ENCODE measurements at places on chromosomes 12 and 14.

DNA sequence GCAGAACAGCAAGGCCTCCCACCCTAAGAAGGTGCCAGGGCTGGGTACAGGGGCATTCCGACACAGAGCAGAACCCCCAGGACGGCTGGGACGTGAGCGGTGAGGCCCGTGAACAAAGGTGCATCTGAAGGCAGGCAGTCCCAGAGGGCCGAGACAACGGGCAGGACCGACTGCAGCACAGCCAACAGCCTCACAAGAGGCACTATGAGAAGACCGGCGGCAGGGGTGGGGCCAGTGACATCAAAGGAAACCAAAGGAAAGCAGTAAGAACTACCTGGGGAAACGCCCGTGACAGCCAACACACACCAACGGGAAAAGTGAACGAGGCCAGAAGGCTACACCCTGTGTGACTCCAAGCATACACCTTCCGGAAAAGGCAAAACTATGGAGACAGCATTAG is 9.1 kb downstream of the BTBD6 start:
- DNase-seq: no peak

DNA sequence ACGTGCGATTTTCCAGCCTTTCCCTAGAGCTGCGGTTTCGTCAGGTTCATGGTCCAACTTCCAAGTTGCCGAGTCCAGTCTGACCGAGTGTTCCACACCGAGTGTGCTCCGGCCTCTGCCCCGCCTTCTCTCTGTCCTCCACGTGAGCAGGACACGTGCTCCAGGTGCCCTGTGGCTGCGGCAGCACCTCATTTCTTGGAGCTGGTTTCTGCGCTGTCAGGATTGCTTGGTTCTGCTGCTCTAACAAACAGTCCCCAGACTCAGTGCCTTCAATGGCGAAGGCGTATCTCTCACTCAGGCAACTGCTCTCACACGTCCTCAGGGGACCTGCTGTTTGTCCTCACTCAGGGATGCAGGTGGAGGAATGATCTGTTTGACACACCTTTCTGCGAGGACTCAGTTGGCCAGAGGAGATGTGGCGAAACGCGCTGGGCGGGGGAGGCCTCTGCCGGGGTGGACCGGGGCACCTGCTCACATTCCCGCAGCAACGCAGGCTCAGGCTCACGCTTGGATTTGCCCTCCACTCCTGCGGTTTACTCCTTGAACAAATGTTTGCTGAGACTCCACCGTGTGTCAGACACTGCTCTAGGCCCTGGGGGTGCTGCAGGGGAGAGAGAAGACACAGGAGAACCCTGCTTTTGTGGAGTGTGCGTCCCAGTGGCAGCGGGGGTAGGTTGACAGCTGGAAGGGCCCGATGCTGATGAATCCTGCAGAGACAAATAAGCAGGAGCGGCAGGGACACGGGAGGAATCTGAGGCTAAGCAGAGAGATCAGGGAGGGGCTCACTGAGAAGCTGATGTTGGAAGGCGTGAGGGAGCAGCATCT is 63.4 kb upstream of the FBRSL1 start:
- no peak for DNase-seq

DNA sequence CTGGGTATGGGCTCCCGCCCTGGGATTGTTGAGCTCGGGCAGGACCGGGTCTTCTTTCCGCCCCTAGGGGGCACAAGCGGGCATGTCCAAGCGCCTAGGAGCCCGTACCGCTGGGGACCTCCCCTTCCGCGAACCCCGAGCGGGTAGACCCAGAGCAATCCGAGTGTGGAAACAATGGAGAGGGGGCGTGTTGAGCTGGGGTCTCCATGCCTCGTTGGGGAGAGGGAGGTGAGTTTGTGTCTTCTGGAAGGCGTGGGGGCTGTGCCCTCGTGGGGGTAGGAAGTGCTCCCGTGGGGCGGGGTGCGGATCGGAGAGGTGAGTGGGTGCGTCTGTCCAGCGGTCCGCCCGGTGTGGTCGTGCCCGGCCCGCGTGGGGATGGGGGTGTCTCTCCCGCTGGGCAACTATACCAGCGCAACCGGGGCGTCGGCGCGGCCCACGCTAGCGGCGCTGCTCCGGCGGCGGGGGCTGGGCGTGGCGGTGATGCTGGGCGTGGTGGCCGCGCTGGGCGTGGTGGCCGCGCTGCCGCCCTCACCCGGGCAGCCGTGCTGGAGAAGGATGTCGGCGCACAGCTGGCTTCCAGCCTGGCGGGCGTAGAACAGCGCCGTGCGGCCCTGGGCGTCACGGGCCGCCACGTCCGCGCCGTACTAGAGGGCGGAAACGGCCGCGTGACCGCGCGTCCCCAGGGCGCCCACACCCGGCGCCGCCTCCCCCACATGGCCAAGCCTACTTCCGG is 12.2 kb downstream of the AGAP2 start:
- peak; percentile 83 for DNase-seq

DNA sequence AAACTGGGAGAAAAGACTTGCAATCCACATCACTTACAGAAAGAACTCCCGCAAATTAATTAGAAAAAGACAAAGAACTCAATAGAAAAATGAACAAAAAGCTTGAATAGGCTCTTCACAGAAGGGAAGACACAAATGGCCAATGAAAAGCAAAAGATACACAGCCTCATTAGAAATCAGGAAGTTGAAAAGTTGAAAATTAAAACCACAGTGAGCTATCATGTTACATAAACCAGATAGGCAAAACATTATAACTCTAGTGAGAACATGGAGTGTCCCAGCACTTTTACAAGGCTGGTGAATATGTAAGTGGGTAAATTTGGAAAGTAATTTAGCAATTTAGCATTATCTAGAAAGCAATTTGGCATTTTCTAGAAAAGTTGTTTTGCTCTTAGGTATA is 158.4 kb upstream of the RASSF8 start:
- DNase-seq: no peak

DNA sequence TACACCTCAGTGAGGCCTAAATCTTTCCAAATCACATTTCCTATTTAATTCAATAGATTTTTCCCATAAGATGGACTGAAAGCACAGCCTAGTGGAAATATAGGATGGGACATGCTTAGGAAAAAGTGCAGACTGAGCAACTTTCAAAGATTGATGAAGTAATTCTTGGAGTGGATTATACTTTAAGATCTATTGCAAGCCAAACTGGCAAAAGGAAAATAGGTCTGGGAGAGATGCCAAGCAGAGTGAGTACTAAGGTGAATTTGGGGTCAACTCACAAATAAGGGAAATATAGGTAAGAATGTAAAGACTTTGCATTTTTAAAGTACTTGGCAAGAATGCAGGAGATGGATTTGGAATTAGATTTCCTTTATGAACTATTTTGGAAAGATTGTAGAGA is 170.2 kb upstream of the FOXG1 start:
- DNase-seq: no peak

- DNase-seq: peak; percentile 18
Measured at GRCh38 chr12:90253674-90254181, 545.1 kb upstream of the ATP2B1 start.

DNA sequence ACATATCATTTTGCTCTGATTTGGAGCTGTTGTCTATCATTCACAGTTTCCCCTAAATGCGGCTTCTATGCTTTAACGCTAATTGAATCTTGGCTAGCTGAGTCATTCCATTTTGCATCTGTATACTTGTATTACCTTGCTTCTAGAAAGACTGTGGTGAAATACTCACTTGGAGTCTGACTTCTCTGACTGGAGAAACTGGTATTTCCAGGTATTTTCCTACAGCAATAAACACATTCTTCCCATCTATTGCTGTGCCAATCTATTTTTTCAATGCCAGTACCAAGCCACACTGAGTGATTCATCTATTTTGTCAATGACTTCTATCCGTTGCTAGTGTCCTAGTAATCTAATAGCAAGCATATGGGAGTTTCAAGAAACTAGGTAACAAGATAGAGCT is 76.0 kb upstream of the ST8SIA1 start:
- DNase-seq: no peak

DNA sequence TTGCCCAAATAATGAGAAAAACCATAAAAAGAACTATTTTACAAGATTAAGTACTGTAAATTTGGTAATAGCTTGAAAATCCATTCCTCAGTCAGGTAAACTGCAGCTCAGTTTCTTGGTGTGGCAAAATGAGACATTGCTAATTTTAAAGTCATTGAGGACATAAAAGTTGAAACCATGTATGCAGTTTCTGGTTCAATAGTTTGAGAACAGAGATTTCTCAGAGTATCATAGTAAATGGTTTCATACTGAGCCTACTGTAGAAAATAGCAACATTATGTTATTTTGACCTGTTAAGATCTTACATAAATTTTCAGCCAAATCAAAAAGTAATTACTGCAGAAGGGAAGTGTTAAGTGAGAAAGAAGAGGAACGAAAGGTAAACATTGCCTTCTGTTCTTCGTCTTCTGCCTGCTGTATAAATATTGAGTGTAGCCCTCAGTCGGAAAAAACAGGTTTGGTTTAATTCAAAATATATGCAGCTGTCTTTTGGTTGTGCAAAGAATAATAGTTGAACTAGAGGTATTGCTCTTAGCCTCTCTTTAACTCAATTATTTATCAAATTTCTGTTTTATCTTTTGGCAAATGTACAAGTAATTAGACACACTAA is 119.6 kb downstream of the SYNE2 start:
- no peak for DNase-seq

DNA sequence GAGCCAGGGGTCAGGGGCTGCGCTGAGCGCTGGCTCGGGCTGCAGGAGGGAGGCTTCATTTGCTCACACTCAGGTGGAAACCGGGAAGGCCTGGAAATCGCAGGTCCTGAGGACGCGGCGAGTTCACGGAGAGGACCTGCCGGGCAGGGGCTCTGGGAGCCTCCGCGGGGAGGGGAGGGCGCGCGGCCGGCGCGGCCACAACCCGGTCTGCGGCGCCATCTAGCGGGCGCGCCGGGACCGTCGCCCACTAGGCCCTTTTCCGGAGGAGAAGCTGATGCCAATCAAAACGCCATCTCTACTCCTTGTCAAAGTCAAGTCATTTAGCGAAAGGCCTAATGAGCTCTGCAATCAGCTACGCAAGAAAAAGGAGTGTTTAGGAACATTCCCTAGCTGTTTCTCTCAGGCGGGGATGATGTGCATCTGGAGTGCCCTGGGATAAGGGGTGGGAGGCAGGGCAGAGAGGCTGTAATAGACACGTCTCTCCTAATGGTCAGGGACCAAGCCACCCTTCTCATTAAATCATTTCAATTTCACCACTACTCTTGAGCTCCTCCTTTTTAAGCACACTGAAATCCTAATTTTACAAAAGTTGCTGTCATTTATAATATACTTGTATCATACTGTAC is 885.8 kb upstream of the TMEM132C start:
- peak; percentile 84 for DNase-seq

- DNase-seq: no peak
Measured at GRCh38 chr12:103969391-103969790, 3.7 kb downstream of the TDG start.

- no peak for DNase-seq
Measured at GRCh38 chr14:99574099-99574880, 29.7 kb downstream of the CCDC85C start.

DNA sequence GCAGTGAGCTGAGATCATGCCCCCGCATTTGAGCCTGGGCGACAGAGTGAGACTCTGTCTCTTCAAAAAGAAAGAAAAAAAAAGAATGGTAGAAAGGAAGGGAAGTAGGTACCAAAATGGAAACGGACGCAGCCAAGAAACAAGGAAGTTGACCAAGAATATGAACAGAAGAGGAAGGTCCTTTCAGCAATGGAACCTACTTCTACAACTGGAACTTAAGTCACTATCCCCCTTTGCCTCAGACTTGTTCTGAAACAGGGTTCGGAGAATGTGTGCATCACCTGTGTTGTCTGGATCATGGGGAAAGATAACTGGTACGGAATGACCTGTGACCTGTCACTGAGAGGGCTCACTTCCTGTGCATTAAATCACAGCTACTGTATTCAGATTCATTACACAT is 43.9 kb upstream of the RNASE1 start:
- DNase-seq: no peak

- no peak for DNase-seq
Measured at GRCh38 chr14:23182372-23183157, 895 bp downstream of the SLC7A8 start.

GRCh38 chr12:119412811-119413794 is 78.6 kb downstream of the CCDC60 start:
- peak; percentile 27 for DNase-seq

- DNase-seq: no peak
Measured at GRCh38 chr14:81633496-81633895, 99.8 kb upstream of the SEL1L start.

GRCh38 chr12:4440187-4440941 is 5.3 kb downstream of the FGF6 start:
- DNase-seq: no peak

GRCh38 chr12:31603546-31604009 is 12.6 kb upstream of the DENND5B start:
- DNase-seq: no peak

DNA sequence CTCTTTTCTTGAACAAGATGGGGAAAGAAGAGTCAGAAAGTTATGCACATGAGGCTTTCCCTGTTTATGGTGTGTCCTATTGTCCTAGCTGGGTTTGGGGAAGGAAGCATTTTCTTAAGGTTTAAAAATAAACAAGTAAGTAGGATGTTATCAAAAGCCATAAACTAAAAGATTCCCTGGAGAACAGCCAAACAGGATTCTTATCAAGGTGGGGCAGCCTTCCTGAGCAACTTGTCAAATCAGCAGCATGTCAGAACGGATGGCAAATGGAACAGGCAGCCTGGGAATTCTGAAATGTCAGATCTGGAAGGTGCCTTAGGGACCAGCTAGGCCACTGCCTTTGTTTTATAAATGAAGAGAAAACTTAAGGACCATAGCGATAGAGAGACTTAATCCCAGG is 152.2 kb upstream of the RGS6 start:
- no peak for DNase-seq

- DNase-seq: no peak
Measured at GRCh38 chr12:52010152-52010622, 3.4 kb downstream of the TAMALIN start.

DNA sequence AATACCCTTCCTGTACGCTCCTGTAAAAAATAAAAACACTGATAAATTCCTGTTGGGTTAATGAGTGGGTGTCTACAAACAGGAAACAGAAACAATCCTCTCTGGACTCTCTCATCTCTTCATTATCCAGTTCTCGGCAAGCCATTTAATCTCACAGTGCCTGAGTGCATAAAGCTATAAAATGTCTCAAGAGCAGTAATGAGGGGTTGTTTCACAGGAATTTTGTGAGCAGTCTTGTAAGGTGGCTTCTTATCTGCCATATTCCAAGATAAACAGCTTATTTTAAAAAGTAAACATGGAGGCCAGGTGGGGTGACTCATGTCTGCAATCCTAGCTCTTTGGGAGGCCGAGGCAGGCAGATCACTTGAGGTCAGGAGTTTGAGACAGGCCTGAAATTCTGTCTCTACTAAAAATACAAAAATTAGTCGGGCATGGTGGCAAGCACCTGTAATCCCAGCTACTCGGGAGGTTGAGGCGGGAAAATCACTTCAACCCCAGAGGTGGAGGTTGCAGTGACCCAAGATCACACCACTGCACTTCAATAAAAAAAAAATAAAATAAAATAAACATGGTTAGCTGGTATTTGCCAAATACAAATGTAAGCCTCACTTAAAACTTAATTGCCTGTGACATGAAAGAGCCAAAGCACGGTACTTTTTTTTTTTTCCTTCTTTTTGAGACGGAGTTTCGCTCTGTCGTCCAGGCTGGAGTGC is 54.0 kb downstream of the CLIP1 start:
- no peak for DNase-seq

GRCh38 chr12:108646600-108647579 is 13.2 kb upstream of the SELPLG start:
- DNase-seq: no peak
